ENCODE measurements at places on chromosomes 5 and 9.
A peak's percentile ranks its signal among the peaks of the same experiment; 100 is the strongest.

DNA sequence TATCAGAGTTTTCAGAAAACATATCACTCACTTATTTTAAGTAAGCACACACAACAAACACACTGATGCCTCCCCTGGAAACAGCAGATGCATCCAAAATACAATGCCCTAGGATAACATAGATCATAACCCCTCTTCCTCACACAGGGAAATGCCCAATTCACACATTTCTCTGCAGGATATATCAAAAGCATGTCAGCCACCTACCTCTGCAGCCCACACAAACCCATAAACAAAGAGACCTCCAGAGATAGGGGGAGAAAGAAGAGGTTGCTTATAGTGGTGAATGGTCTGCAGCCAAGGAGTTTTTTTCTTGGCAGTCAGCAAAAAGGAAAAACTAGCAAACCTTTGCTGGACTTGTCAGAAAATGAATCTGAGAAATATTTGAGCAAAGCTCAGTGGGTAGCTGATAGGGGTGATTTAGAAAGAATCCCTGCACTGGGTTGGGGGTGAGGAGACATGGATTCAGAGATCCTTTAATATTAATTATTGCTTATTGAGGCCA, 36.1 kb downstream of the ABLIM3 start:
- DNase-seq = no peak

DNA sequence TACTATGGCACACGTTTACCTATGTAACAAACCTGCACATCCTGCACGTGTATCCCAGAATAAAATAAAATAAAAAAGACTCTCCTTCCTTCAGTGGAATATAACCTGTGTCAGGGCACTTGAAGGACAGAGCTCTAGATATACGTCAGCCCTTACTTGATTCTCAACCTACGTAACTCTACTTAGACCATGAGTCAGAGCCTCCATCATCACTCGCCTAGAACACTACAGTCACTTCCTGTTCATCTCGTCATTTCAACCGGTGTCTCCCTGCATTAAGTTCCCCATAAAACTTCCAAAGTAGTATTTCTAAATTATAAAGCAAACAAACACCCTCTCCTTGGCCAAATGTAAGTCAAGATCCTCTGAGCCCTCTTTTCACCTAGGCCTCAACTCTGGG, 243.5 kb upstream of the CCNG1 start:
- no peak for DNase-seq

DNA sequence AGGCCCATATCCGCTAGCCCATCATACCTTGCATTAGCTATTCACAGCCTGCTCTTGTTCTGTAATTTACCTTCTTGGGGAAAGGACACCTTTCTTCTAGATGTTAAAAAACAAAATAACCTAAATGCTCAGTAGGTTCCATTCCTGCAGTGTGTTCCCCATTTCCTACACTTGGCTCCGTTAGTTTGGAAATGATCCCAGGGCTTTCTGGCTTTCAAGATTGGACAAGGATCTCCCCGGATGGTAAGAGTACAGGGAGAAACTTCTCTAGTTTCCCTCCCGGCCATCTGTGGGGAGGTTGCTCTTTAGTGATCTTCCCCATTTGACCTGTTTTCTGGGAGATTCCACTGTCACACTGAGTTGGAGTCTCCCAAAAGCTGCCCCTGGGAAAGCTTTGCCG, 27.3 kb upstream of the STC2 start:
- no peak for DNase-seq

DNA sequence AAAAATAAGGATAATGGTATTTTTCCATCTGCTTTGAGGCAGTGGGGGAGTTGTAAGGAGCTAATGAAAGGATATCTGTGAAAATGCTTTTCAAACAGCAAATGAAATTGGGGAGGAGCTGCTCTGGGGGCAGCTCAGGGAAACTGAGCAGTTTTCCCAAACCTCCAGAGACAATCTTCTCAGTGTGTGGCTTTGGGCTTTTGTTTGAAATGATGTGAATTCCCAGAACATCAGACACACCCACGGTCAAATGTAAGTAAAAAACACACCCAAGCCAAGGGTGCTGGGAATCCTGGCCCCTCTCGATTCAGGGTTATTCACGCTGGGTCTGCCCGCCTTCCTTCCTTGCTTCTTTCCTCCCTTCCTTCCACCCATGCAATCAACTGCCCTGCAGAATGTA, 512.6 kb downstream of the BNC2 start:
- DNase-seq = no peak

GRCh38 chr5:116451066-116451465, 123.6 kb downstream of the SEMA6A start:
- DNase-seq = no peak

- no peak for DNase-seq
These were observed 30.1 kb upstream of the AUH start for GRCh38 chr9:91391818-91392217.

- DNase-seq = no peak
These were observed 176.7 kb upstream of the S1PR3 start for GRCh38 chr9:88814577-88814976.

DNA sequence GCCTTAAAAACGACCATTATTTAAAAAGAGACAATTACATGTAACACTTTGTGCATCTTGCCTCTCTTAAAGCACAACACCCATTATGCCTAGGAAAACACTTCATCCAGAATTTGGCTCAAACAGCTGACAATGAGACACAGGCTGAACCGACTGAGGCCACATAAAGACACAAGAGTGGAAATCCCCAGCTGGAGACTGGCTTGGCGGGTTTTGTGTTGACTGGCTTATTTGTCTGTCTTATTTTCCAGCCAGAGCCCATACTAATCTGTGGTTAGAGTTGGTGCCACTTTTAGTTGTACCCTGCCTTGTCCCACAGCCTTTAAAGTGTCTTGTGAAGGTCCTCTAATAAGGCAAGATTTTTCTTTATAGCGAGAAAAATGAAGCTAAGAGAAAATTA, 21.2 kb downstream of the TRIM14 start:
- peak; percentile 31 for DNase-seq

GRCh38 chr9:137046088-137046787, at the start of gene NPDC1:
NPDC1 (minus strand) TSS chr9:137046177; CDS start chr9:137045989, 188 bp downstream.
- peak; percentile 84 for DNase-seq

- DNase-seq = peak; percentile 7
These were observed 1161.7 kb upstream of the DMAC1 start for GRCh38 chr9:8961186-8961851.

- no peak for DNase-seq
These were observed 29.8 kb downstream of the SLC24A2 start for GRCh38 chr9:19759066-19759465.

DNA sequence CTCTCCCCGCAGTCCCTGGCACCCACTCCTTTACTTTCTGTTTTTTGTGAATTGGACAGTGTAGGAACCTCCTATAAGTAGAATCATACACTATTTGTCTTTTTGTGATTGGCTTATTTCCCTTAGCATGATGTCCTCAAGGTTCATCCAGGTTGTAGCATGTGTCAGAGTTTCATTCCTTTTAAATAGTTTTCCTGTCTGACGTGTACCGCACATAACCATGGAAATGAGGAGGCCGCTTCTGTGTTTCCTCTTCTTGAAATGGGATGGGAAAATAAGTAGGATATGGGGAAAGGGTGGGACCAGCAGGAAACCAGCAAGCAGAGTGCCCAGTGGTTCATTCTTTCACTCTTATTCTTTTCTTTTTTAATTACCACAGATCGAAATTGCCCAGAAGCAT, 72.6 kb upstream of the ENTREP1 start:
- DNase-seq = no peak

DNA sequence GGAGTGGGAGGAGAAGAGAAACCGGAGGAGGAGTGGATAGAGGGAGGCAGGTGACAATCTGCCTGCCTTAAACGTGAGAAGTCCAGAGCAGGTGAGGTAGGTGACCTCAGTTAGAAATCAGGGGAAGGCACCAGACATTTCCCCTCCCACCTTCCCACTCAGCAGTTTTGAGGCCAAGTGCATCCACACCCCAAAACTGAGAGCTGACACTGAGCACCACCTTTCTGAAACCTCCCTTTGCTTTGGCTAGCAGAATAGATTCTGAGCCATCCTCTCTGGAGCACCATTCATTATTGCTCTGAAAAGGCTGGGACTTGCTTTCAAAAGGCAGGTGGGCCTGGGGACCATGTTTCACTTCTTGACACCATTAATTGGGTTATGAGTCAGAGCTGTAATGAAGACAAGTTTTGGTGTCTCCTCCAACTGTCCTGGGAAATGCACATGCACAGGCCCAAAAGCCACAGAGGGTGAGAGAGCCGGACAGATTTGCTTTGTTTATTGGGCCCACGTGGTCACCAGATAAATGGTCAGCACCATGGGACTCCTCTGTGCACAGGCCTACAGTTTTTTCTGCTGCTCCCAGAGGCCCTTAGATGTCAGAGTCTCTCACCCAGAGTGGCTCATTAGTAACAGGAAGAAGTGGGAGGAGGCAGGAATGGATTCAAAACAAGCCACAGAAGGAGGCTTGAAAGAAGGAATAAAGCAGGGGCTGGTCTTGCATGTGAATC, 314.7 kb downstream of the TLE1 start:
- DNase-seq = no peak

DNA sequence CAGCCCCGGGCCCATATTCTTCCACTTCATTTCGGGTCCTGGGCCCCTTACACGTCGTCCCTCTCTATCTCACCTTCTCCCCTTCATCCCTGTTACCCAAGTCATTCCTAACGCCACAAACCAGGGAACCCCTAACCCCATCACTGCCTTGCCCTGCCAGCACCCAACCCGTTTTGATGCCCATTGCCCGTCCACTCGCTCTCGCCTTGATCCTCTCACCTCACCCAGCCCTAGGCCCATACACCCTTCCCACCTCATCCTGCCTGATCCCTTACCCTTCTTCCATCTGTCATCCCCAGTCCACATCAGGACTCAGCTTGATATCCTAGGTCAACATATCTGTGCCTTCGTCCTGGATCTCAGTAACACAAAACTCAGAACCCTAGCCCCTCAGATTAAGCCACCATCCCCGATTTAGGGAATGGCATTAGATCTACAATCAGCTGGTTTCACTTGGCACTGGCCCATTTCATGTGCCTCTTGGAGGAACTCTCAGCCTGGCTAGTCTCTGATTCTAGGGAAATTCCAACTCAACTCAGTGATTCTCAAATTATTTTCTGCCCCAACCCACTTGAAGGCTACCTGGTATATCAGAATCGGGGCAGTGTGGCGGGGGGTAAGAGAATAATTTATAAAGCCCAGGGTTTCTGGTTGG, 489 bp downstream of the CHMP5 start:
- no peak for DNase-seq

DNA sequence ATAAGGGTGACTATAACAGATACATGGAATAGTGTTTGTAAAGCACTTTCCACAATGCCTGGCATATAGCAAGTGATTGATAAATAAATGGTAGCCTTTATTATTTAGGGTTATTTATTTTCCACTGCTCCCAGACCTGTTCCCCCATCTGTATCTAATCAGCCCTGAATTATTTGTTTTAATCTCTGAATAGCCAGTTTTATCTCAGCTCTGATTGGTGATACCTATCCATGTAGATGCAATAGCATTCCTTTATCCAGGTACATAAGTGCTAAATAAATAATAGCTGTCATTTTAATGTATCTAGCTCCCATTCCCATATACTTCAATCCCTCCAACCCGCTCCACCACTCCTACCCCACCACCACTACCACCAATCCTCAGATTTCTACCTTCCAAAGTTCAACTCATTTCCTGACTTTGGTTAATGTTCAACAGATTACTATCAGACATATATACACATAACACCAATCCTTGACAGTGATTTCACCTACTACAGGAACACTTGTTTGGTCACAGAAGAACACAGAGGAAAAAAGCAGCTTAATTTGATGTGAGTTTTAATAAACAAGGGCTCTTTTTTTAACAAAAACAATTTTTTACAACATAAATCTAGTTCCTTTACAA, 14.0 kb downstream of the PRKAA1 start:
- DNase-seq = no peak

- DNase-seq = no peak
These were observed 136.2 kb upstream of the TARS1 start for GRCh38 chr5:33304601-33305000.
